Cardiac muscle cell (in vitro differentiated cells and primary cell): ENCODE measurements at places on chromosomes 1 and 21. TPM values are rescaled to one million over a fixed set of nuclear protein-coding genes. Genes with fewer than 3 reads are reported as not detected.

DNA sequence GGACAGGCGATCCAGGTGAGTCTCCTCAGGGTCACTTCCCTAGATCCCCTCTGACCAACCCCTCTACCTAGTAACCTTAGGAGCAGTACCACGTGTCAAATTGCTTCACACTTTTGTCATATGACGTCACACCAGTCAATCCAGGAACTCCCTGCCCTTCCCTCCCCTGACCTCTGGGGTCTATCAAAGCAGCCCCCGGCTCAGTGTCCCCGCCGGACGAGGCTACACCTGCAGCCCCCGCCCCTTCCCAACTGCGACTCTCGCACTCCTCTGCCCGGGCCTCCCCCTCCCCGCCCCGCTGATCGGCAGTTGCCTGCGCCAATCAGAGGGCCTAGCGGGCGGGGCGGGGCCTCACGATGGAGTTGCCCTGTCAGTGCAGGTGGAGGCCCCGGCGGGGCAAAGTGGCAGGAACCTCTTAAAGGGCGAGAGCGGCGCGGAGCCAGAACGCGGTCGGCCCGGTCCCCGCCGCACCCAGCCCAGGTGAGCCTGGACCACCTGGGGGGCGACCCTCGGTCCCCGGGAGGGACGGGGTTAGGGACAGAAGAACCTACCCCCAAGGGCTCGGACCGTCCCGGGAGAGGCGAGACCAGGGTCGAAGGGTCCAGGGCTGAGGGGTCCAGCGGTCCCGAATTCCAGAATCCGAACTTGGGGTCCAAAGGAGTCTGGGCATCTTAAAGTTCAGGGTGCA is 27.5 kb upstream of the EPB41 start:
- peak; percentile 77 for DNase-seq
- H3K27me3 ChIP-seq: no peaks in the 10 kb centered on the region
- peaks cover 17% of the 10 kb centered on the region for H3K4me1 ChIP-seq
- no peak overlapping the region for H3K27ac ChIP-seq
- peak overlapping the region; percentile 92 for H3K4me3 ChIP-seq
- H3K36me3 ChIP-seq: no peaks in the 10 kb centered on the region

TMED5 gene
- total RNA-seq: 15.5 and 20.8 TPM in 2 replicates

USH2A gene
- 0.24 and 0.25 TPM in 2 replicates for total RNA-seq

DNM3 gene
- total RNA-seq: 0.42 and 0.56 TPM in 2 replicates

DNA sequence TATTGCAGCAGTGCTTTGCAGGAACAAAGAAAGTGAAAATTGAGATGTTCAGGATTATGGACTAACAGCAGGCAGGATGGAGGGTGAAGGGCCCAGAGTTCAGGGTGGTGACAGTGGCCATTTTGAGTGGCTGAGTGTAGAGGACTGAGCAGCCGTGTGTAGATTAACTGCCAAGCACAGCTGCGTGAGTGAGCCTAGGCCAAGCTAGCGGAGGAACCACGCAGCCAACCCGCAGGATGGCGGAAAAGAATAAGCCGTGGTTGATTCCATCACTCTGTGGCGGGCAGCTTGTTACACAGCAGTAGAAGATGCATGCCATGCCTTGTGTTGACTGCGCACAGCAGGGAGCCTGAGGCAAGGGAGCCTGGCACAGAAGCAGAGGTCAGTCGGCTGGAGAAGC is 102.5 kb upstream of the KIF26B start:
- no peak overlapping the region for H3K4me3 ChIP-seq
- H3K27ac ChIP-seq: no peak overlapping the region

GRCh38 chr1:237779356-237779755 is 111.4 kb downstream of the ZP4 start:
- H3K4me1 ChIP-seq: no peaks in the 10 kb centered on the region
- no peak for DNase-seq
- no peaks in the 10 kb centered on the region for H3K27me3 ChIP-seq
- H3K36me3 ChIP-seq: peaks cover 47% of the 10 kb centered on the region
- H3K27ac ChIP-seq: peak overlapping the region; percentile 11

DNA sequence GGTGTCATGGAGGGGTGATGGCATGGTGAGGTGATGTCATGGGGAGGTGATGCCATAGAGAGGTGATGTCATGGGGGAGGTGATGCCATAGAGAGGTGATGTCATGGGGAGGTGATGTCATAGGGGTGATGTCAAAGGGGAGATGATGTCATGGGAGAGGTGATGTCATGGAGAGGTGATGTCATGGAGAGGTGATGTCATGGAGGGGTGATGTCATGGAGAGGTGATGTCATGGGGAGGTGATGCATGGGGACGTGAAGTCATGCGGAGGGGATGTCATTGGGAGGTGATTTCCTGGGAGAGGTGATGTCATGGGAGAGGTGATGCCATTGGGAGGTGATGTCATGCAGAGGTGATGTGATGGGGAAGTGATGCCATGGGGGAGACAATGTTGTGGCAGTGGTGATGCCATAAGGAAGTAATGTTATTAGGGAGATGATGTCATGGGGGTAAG is 92.1 kb upstream of the C1orf174 start:
- H3K27ac ChIP-seq: no peak overlapping the region
- no peak overlapping the region for H3K4me3 ChIP-seq
- DNase-seq: no peak
- no peaks in the 10 kb centered on the region for H3K36me3 ChIP-seq

- peak; percentile 52 for DNase-seq
- no peaks in the 10 kb centered on the region for H3K36me3 ChIP-seq
- no peaks in the 10 kb centered on the region for H3K4me1 ChIP-seq
- H3K27ac ChIP-seq: no peak overlapping the region
These were observed 131.3 kb downstream of the EIF4G3 start for GRCh38 chr1:21045351-21045750.

- no peaks in the 10 kb centered on the region for H3K36me3 ChIP-seq
- no peak overlapping the region for H3K27ac ChIP-seq
- H3K4me3 ChIP-seq: no peak overlapping the region
- no peaks in the 10 kb centered on the region for H3K27me3 ChIP-seq
- DNase-seq: peak; percentile 34
- H3K4me1 ChIP-seq: peaks cover 20% of the 10 kb centered on the region
These were observed 1.2 kb upstream of the RNF11 start for GRCh38 chr1:51234721-51235425.

GCSAML gene
- total RNA-seq: not detected in 2 replicates

GRCh38 chr1:173241528-173242347 is 34.6 kb upstream of the TNFSF4 start:
- DNase-seq: no peak
- H3K4me3 ChIP-seq: no peak overlapping the region
- no peaks in the 10 kb centered on the region for H3K4me1 ChIP-seq
- H3K27me3 ChIP-seq: no peaks in the 10 kb centered on the region
- no peaks in the 10 kb centered on the region for H3K36me3 ChIP-seq

INAVA gene
- 4.9 and 37.8 TPM in 2 replicates for total RNA-seq

FCRL2 gene
- total RNA-seq: not detected in 2 replicates

KDF1 gene
- total RNA-seq: 0.63 and 0.67 TPM in 2 replicates

C1QTNF12 gene
- 1.5 TPM in 1 of 2 replicates, not detected in the other for total RNA-seq

GRCh38 chr21:17979763-17980162 is 160.6 kb upstream of the C21orf91 start:
- DNase-seq: no peak
- H3K36me3 ChIP-seq: no peaks in the 10 kb centered on the region
- H3K27me3 ChIP-seq: no peaks in the 10 kb centered on the region
- H3K27ac ChIP-seq: no peak overlapping the region
- H3K4me1 ChIP-seq: no peaks in the 10 kb centered on the region

DNA sequence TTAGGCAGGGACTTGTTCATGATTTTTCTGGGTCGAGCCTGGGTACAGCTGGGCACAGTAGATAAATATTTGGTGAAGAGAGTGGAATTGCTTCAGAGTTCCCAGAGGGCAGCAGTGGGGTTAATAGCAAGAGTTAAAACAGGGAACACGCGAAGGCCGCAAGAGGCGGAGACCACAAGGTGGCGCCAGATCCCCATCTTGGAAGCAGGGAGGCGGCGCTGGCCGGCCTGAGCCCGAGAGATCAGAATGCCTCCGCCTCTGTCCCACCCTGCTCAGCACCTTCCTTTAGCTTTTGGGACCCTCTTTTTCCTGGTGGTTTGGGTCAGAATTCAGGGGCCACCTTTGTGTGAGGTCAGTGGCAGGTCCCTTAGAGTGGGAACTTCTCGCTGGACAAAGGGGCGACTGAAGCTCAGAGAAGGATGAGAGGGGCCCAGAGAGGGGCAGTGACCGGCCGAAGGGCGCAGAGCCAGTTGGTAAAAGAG is 6.5 kb upstream of the PADI2 start:
- H3K4me3 ChIP-seq: no peak overlapping the region
- no peak overlapping the region for H3K27ac ChIP-seq
- H3K4me1 ChIP-seq: peaks cover 23% of the 10 kb centered on the region

GRCh38 chr1:207831517-207832327 is 79.2 kb downstream of the CD34 start:
- no peaks in the 10 kb centered on the region for H3K27me3 ChIP-seq
- H3K36me3 ChIP-seq: no peaks in the 10 kb centered on the region
- no peak overlapping the region for H3K4me3 ChIP-seq
- H3K4me1 ChIP-seq: no peaks in the 10 kb centered on the region
- no peak for DNase-seq

DNA sequence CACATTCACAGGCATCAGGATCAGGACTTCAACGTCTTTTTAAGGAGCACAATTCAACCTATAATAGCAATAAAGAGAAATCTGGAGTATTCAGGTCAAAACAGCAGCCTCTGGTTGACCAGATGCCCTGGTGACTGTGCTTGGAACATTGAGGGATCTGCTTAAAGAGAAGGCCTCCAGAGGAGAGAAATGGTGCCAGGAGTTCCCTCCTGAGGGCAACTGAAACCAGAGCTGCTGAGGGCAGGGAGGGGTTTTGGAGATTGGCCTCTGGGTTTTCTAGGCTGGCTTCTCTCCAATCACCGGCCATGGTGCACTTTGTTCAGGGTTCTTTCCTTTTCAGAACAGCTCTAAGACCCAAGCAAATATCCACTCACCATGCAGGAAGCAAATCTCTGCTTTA is 190.7 kb upstream of the KIAA0040 start:
- no peaks in the 10 kb centered on the region for H3K36me3 ChIP-seq
- H3K27ac ChIP-seq: no peak overlapping the region
- H3K4me1 ChIP-seq: no peaks in the 10 kb centered on the region
- DNase-seq: no peak
- no peak overlapping the region for H3K4me3 ChIP-seq
- no peaks in the 10 kb centered on the region for H3K27me3 ChIP-seq

DNA sequence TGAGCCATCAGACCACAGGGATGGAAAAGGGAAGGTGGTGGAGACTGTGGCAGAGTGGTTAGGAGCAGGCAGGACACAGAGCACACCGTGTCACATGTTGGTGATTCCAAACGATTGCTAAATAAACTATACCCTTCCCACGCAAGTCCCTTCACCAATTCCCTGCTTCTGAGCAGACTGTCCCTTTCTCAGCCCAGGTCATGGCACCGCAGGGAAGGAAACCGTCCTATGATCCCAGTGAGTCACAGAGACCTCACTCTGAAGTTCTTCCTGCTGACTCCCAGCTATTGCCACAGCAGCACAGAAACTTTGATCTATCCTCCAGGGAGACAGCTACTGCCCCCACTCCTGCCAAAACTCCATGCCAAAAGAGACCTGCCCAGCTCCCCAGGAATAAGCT is 19.2 kb downstream of the RIMS3 start:
- no peak overlapping the region for H3K4me3 ChIP-seq
- no peaks in the 10 kb centered on the region for H3K27me3 ChIP-seq
- H3K27ac ChIP-seq: no peak overlapping the region
- DNase-seq: no peak
- no peaks in the 10 kb centered on the region for H3K36me3 ChIP-seq
- H3K4me1 ChIP-seq: peaks cover 5% of the 10 kb centered on the region

GRCh38 chr1:80962564-80962963 is 838.2 kb upstream of the ADGRL2 start:
- no peaks in the 10 kb centered on the region for H3K27me3 ChIP-seq
- no peak overlapping the region for H3K4me3 ChIP-seq

DNA sequence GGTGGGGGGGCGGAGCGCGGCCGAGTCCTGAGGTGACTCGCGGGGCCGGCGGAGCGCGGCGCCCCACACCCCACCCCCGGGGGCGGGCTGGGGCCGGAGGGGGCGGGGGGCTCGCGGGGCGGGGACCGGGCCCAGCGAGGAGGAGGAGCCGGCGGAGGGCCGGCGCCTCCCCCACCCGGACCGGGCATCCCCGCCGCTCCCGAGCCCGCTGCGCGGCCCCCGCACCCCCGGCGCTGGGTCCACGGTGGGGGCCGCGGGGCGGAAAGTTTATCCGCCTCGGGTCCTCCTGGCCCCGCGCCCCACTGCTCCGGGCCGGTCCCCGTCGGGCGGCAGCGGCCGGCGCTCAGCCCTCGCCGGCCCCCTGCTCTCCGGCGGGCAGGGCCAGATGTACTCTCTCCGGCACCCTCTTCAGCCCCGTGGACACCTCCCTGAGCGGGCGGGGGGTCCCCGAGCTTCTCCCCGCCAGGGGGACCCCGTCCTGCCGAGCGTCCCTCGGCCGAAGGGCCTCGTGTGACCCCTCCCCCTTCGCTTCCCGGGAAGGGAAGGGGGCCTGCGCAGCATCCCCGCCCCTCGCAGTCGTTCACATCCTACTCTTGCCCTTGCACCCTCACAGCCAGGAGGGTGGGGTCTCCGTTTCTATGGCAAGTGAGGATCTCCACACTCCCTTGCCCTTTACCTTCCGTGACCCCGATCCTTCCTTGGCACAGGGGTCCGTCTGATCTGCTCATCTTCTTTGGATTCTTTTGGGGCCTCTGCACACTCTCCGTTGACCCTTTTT is 663 bp downstream of the CAMTA1 start:
- peaks cover 49% of the 10 kb centered on the region for H3K4me1 ChIP-seq
- H3K36me3 ChIP-seq: no peaks in the 10 kb centered on the region
- DNase-seq: peak; percentile 73
- no peaks in the 10 kb centered on the region for H3K27me3 ChIP-seq
- peak overlapping the region; percentile 94 for H3K27ac ChIP-seq

DNA sequence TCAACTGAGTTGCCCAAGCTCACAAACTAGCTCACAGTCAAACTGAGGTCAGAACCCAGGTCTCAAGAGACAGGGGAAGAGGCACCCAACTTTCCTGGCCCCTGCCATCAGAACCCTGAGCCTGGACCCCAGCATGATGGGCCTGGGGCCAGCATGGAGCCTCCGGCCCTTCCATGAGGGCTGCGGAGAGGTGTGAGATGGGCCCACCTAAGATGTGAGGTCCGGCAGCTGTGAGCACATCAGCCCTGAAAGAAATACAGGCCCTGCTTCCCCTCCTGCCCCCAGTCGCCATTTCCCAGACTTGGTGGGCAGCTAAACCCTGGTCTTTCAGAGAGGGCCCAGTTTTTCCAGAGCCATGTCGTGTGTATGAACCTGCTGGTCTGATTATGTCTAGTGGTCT is 30.6 kb downstream of the QSOX1 start:
- H3K4me3 ChIP-seq: no peak overlapping the region
- no peak overlapping the region for H3K27ac ChIP-seq
- H3K27me3 ChIP-seq: no peaks in the 10 kb centered on the region
- H3K4me1 ChIP-seq: no peaks in the 10 kb centered on the region
- DNase-seq: no peak

GRCh38 chr1:156106624-156107488 is 7.7 kb upstream of the LMNA start:
- DNase-seq: peak; percentile 59
- no peaks in the 10 kb centered on the region for H3K27me3 ChIP-seq
- no peaks in the 10 kb centered on the region for H3K36me3 ChIP-seq

- no peaks in the 10 kb centered on the region for H3K27me3 ChIP-seq
- no peaks in the 10 kb centered on the region for H3K36me3 ChIP-seq
- no peak overlapping the region for H3K4me3 ChIP-seq
- peak overlapping the region; percentile 36 for H3K27ac ChIP-seq
These were observed 38.6 kb downstream of the GADD45A start for GRCh38 chr1:67723620-67724019.
